ENCODE measurements at places on chromosomes 3 and 15. TPM values are rescaled to one million over a fixed set of nuclear protein-coding genes. Genes with fewer than 3 reads are reported as not detected.

- no peak for DNase-seq
These were observed 117.3 kb downstream of the RFTN1 start for GRCh38 chr3:16396202-16396601.

- peak; percentile 66 for DNase-seq
These were observed 2.8 kb upstream of the CCDC9B start for GRCh38 chr15:40343512-40343911.

GRCh38 chr3:183324083-183324482, 71.0 kb downstream of the B3GNT5 start:
- no peak for DNase-seq

DNA sequence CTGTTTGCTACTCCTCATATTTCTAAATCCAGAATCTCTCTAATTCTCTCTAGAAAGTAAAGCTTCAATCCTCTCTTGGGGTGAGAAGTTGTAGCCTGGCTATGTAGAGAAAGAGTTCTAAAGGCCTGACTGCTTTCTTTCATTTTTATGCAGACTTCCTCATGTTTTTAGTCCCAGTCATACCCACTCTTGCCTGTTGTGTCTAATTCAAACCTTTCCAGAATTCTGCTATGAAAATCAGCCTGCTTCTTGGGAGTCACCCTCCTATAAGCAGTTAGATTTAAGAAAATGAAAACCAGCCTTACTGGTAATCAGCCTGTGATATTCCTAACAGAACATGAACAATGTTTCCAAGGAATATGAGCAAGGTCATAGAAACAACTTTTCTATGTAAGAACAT, 14.8 kb upstream of the ZNF639 start:
- no peak for DNase-seq

DNA sequence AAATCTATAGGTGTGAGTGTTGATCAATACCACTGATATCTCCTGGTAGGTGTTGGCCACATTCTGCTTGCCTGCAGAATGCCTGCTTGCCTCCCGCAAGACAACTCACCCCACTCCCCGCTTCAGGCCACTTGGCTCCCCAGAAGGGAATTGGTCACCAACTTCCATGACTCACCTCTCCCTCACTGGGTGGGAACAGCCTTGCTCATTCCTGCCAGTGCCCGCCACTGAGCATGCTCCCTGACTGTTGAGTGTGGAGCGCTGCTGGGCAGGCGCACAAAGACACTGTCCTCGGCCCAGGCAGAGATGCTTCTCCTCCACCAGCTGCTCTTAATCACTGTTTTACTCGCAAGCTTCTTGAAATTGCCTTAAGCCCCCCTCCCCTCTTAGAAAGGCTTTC, 57.3 kb upstream of the PPP2R3A start:
- no peak for DNase-seq

DNA sequence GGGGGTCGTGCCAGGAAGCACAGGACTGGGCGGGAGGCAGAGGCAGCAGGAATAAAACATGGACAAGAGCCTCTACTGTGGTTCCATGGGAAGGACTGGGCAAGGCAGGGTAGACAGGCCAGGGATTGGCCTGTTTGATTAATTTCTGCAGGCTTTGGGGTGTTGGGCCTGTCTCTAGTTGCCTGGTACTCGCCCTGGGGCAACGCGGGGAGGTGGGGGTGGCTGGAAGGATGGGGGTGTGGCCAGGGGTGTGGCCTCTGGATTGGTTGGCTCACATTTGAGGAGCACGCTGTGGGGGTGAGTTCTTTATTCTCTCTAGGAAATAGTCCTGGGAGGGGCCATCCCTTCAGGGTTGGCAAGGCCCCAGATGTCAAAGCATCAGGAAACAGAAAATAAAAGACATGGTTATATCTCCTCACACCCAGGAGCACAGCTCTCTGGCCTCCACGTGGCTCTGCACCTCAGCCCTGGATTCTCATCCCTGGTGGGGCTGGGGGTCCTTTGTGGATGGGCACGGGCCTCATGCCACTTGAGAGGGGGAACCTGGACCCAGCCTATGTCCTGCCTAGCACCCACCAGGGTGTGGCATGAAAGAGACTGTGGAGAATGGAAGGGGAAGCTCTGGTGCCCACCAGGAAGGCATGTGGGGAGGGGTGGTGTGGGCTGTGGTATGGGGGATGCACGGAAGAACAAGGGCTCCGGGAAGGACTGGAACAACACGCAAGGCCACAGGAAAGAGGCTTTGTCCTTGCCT, 223.0 kb upstream of the LYSMD4 start:
- no peak for DNase-seq

Gene GOLGA8Q
- total RNA-seq, result not detected

Data from left cardiac atrium (tissue), 4 donors.